ENCODE measurements at places on chromosomes 6 and 20.

DNA sequence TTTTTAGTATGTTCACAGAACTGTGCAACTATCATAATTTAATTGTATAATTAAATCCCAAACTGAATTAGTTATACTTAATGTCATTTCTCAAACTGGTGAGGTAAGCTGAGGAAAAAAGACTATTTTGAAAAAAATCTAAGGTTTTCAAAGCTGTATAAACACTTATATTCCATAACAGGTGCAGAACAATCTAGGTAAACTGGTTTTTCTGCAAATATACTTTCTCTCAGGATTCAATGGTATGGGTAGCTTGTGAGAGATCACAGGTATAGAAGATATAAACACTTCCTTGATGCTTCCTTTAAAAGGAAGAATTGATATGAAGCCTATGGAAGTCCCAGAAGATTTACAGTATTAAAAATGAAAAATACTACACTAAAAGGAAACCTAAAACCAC is 33.7 kb downstream of the NOL7 start:
- DNase-seq: no peak

DNA sequence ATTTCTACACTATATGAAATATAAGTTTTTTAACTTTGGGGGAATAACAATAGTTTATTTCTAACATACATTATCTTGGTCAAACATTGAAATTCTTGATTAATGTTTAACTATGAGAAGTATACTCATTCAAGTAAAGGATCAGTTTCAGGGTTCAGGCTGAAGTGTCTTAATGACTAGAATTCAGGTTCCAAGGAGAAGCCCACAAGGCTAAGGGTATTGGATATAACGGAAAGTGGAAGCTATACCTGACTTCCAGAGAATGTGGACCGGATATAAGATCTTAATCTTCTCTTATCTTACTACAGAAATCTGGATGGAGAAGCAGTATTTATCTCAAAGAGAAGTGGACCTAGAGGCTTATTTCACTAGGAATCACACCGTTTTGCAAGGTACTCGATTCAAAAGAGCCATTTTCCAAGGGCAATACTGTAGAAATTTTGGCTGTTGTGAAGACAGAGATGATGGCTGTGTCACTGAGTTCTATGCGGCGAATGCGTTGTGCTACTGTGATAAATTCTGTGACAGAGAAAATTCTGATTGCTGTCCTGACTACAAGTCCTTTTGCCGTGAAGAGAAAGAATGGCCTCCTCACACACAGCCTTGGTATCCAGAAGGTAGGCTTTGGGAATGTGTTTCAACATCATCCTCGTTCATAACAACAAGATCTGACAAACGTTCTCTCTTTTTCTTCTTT is at the start of gene TINAG:
Gene TINAG (plus strand): TSS at position 153 of the 697 bp plus-strand sequence. CDS start 110 bp downstream, at position 263.
- no peak for DNase-seq

DNA sequence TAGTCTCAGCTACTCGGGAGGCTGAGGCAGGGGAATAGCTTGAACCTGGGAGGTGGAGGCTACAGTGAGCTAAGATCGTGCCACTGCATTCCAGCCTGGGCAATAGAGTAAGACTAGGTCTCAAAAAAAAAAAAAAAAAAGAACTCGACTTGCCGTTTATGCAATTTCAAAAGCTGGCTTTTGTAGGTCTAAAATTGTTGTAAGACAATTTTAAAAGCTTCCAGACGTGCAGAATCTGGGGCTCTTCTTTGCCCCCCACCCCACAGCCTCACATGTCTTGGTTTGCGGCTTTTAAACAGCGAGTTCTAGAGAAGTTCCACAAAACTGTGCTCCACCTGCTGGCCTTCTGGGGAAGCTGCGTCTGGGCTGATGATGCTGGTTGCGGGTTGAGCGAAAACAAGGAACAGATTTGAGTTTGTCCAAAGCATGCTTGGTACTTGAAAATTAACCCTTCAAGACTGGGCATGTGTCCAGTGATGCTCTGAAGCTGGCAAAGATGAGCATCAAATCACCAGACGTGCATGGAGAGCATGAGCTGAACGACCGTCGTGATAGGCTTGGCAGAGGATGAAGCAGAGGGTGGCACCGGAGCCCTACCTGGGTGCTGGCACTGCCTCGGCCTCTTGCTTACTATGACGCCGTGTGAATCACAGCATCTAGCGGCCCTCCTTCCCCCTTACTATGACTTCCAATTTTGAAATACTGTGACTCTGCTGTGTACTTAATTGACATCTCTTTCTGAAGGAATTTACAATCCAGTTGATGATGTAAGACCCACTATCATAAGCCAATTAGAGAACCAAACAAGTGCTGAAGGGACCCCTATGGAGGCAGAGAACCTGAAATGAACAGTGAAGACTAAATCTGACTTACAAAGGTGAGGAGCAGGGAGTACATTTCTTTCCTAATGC is 171.4 kb downstream of the GMPR start:
- DNase-seq: no peak

- no peak for DNase-seq
These were observed 8.3 kb upstream of the AVP start for GRCh38 chr20:3092611-3093379.

DNA sequence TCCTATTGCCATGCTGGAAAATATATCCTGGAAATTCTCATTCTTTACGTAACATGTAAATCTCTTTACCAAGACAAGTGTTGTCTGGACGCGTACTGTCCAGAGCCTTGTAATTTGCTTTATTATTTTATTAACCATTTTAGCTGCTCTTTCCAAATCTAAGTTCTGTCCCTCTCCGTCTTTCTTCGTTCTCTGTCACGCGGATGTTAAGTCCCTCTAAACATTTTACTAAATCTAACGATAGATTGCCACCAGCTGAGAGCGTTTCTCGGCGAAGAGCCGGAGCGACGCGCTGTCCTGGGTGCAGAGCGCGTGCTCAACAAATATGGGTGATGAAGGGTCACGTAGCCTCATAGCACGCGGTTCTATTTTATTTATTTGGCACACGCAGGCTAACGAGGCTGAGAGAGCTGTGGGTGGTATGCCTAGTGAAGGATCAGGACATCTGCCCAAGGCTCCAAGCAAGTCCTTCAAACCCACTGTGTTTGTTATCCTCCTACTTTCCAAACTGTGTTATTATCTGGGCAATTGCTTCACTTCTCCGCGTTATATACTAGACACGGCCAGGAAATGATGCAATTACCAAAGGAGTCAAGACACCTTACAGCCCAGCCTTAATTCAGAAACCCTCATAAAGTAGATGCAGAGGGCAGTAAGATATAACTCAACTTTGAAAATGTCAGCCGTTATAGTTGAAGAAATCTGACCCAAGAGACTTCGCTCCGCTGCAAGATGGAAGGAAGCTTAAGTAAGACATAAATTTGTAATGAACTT is 10.0 kb upstream of the NCOA7 start:
- peak; percentile 11 for DNase-seq

DNA sequence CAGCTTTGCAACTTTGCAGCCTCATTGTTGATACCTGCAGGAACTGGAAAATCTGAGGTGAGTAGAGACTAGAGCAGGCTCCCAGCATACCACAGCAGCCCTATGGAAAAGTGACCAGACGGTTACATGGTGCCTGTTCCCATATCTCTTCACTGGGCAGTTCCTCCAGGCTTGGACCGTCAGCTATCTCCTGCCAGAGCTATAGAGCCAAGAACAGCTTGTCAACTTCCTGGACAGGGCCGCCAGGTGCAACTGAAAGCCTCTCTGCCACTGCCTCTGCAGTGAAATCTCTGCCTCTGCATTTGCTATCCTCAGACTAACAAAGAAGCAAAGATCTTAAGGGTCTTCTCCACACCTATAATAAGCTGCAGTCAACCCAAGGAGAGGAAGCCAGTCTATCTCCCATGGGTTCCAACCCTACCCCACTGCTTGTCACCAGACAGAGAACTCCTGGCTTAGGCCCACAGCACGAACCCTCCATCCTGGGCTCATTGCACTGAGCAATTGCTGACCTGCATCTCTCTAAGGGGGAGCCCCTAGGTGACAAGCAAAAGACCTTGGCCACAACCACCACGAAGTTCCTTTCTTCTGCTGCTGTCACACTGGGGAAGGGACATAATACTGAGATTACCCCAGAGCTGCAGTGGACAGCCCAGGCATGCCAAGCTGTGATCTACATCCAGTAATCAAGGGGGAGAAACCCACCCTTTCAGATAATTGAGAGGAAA is 60.1 kb upstream of the KHDRBS2 start:
- DNase-seq: no peak

DNA sequence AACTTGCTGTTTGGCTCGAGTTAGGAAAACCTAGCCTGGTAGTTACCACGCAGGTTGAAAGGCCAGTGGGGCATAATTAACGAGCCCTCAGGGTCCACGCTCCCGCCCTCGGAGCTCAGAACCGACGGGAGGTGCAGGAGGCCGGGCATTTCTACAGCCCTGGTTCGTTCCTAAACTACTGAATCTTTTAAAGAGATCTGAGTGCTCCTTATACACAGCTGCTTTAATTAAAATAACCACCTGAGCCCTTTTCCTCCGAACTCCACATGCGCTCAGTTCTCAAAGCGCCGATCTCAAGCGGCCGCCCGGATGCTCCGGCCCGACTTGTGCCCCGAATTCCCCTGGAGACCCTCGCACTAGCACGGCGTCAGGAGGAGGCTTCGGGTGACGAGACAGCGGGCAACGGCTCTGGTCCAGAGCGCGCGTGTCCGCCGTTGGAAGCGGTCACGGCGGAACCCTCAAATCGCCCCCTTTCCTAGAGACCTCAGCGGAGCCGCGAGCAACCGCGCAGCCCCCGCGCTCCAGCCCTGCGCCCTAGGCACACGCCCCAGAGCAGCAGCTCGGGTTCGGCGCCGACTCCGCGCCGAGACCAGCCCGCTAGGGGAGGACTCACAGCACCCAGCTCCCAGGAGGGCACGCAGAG is 397 bp downstream of the WDR27 start:
- no peak for DNase-seq

- DNase-seq: no peak
These were observed 6.4 kb downstream of the FUCA2 start for GRCh38 chr6:143505111-143505510.
